ENCODE measurements at places on chromosomes 7 and 10. TPM values are rescaled to one million over a fixed set of nuclear protein-coding genes. Genes with fewer than 3 reads are reported as not detected.
A peak's percentile ranks its signal among the peaks of the same experiment; 100 is the strongest.

The CPA1 gene
- total RNA-seq, result not detected

The LRRC18 gene
- total RNA-seq, result not detected

GRCh38 chr10:28801869-28802268, 124.5 kb downstream of the BAMBI start:
- DNase-seq, result no peak

DNA sequence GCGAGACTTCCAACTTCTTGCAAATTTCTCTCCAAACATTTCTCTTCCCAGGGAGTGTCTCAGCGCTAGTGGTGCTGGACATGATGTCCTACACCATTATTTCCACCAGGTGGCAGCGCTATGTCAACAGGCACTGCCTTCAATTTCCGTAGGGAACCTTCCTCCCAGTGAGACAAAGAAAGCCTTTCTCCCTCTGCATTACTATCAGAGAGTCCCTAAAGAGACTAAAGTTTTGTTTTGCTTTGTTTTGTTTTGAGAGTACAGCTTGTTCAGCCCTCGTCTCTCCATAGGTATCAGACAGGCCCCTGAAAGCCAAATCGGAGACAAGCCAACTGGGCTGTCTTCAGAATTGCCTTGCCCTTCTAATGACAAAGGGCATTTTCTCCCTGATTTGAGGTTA, 44.2 kb upstream of the GGCT start:
- peak; percentile 86 for DNase-seq

DNA sequence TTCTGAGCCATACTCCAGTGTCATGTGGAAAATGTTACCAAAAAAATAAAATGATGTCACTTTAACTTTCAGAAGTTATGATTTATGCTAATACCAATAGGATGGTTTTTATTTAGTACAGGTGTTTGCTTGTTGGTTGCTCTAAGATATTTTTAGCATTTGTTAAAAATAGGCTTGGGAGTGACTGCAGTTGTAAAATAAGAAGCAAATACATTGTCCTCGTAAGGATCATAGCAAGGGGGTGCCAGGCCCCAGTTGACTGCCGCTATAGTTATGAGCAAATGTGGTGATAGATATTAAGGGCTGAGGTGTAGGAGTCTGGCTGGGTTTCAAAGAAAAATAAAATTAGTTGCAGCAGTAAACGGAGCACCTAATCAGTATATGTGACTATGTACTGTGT, 354.4 kb upstream of the BMPER start:
- DNase-seq, result no peak

- DNase-seq, result no peak
Observed at GRCh38 chr10:58320351-58321049, 14.3 kb upstream of the UBE2D1 start.

DNA sequence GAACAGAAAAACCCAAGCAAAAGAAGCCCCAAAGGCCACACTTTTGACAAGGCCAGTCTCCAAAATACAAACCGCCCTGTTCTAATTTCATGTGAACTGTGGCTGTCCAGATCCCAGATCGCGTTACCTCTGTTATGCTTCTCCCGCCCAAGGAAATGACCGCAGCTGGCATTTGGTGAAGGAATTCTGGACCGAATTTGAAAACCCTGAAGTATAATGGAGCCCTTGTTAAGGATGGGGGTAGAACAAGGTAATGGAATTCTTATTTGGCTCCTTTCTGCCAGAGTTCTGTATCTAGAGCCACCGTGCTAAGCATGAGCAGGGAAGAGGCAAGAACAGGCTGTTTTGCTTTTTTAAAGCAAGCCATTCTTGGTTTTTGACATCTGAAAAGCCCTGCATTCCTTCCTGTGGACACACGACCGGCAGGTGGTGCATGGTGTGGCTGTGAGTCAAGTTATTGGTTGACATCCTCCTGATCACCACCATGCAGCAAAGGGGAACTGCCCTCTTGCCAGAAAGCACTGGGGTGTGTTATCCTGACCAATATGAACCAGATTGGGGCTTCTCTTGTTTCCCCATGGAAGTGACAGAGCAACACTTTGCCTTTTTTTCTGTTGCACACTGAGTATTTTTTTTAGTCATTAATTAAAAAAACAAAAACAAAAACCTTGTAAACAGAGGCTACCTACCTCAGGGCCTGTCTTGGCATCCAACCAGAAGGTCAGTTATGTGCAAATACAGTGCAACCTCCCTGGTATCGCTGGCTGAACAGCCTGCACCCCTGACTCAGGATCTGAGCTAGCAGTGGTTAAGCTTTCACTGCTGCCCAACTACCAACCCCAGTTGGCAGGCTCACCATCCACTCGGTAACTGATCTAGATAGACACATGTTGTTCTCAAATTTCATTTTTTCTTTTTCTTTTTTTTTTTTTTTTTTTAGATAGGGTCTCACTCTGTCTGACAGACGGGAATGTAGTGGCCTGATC, 14.2 kb downstream of the UCMA start:
- DNase-seq, result peak; percentile 63

- no peak for DNase-seq
Observed at GRCh38 chr10:128068398-128069285, 57.6 kb downstream of the MKI67 start.

The CFTR gene
- total RNA-seq, result 267 TPM
